ENCODE measurements at places on chromosomes 16 and 17.
A peak's percentile ranks its signal among the peaks of the same experiment; 100 is the strongest.

- DNase-seq, result no peak
Measured at GRCh38 chr16:15585956-15586355, 57.0 kb downstream of the MARF1 start.

- no peak for DNase-seq
Measured at GRCh38 chr17:27906623-27907022, 13.5 kb upstream of the LYRM9 start.

DNA sequence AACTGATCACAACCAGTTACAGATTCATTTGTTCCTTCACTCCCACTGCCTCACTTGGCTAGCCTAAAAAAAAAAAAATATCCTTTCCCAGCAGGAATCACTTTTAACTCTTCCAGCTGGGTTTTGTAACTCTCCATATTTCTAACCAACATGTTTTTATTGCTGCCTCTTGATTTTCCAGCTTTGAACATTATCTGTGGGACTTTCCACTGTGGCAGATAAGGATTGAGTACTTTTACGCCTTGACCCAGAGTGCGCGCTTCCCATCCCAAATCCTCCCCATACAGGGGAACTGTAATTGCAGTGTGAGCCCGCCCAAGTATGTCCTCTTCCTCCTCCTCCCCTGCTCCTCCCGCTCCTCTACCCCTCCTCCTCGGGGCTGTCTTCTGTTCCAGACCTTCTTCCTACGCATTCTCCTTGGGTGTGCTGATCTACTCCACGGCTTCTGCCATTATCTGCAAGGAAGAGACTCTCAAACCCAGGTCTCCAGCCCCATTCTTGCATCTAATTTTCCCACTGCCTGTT, 43.4 kb downstream of the CYB5D2 start:
- DNase-seq, result no peak

DNA sequence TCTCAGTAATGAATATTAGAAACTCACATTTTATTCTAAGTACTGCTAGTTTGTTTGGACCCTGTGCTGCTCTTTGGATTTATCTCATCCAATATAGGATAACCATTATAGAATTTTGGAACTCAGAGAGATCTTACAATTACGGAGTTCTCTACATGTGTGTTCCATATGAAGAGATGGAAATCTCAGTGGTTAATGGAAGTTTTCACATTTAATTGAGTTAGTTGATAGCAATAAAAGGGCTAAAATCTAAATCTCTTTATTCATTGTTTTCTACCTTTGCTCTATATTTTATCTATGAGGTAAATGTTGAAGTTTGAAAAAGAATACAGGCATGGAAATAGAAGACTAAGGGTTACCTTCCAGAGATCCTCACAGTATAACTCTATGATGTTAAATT, 558.0 kb upstream of the KIF2B start:
- DNase-seq, result no peak

GRCh38 chr17:80918731-80919130, 72.9 kb upstream of the CHMP6 start:
- no peak for DNase-seq

DNA sequence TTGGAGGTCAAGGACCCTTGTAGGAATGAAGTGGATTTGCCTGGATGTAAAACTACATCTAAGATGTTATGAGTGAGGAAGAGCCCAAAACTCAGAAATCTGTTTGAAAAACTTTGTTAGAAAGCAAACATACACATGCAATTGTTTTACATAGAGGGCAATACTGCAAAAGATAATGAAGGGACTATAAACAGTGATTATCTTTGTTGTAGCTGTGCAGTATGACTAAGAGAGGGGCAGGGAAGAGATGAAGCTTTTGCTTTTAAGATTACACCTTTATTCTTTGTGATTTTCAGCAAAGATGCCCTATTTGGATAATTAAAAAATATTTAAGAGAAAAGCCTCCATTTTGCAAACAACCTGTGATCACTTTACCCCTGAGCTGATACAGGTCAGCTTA, 839.9 kb upstream of the RBFOX1 start:
- DNase-seq, result no peak

DNA sequence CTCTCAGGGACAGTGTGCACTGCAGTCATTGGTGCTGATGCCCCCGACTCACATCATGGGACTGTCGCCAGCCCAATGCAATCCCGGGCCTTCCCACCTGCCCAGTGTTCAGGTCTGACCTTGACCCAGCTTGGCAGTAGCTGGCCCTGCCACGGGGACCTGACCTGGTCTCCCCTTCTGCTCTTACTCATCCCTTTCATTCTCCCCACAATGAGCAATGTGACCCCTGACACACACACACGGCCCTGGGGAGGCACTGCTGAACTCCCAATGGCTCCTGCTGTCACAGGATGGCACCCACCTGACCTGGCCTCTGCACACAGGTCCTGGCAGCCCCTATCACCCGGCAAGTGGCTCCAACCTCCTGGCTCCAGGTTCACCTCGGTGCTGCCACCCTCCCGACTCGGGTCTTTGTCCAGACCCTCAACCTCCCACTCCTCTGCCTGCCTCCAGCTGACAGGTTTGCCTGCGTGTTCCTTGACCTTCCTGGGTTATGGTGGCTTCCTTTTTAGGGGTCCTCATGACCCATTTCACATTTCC, 6.6 kb downstream of the CD300C start:
- no peak for DNase-seq

DNA sequence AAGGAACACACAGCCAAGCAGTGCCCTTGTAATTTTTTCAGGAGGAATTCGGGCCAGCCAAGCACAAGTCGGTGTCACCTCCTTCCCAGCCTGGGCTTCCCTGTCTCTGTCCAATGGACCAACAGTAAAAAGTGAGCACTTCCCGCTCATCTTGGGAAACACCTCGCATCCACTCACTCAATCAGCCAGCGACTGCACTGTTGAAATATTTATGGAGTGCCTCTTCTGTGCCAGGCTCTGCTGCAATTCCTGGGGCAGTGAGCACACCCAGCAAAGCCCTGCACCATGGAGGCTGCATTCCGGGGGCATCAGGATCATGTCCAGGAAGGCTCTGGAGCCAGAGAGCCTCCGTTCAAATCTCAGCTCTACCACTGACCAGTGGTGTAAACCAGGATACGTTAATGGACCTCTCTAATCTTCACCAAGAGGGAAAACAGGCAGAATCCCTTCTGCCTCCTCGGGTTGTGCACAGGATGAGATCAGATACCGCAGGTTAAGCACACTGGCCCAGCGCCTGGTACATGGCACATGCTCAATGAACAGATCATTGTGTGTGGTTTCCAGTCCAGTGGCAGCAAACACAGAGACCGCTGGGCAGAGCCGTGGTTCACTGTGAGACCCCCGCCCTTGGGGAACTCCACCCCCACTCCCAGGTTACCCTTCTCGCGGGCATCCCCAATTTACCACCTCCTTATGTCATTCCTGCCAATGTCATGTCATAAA, 194.3 kb downstream of the ZNF423 start:
- DNase-seq, result no peak

GRCh38 chr16:85998171-85998867, 99.4 kb downstream of the IRF8 start:
- no peak for DNase-seq

GRCh38 chr17:34386697-34387550, 23.9 kb upstream of the CCL1 start:
- DNase-seq, result peak; percentile 71

DNA sequence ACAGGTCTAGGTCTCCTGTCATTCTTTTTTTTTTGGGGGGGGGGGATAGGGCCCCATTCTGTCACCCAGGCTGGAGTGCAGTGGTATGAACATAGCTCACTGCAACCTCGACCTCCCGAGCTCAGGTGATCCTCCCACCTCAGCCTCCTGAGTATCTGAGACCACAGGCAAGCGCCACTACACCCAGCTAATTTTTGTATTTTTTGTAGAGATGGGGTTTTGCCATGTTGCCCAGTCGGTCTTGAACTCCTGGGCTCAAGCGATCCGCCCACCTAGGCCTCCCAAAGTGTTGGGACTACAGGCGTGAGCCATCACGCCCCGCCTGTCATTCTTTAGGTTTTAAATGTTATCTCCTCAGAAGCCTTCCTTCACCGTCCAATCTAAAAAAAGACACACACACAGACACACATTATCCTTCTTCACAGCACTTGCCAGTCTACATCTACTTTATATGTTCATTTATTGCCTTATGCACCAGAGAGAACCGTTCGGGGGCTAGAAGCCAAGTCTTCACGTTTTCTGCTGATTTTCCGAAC, 694 bp downstream of the MRPL27 start:
- peak; percentile 42 for DNase-seq

DNA sequence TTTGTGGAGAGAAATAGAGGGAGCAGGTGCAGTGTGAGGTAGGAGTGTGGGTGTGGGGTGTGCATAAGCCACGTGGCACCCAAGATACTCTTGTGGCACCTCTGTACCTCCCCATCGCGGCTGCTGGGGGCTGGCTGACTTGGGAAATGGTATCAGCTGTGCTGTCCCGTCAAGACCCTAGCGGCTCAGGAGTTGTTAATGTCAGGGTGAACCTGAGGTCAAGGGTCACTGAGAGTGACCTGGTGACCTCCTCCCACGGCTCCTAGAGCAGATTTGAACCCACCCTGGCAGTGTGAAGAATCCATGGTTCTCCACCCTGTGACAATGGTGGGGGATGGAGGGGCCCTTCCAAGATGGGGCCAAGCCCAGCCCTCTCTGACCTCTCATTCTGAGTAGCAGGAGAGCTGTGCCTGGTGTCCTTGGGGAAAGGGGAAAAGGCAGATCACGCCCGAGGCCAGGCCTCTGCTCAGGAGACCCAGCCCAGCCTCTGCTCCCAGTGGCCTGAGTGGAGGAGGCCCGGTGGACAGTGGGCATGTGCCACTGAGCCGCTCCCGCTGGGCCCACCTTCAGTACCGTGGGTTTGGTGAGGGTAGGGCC, 3.0 kb upstream of the WFIKKN2 start:
- no peak for DNase-seq

DNA sequence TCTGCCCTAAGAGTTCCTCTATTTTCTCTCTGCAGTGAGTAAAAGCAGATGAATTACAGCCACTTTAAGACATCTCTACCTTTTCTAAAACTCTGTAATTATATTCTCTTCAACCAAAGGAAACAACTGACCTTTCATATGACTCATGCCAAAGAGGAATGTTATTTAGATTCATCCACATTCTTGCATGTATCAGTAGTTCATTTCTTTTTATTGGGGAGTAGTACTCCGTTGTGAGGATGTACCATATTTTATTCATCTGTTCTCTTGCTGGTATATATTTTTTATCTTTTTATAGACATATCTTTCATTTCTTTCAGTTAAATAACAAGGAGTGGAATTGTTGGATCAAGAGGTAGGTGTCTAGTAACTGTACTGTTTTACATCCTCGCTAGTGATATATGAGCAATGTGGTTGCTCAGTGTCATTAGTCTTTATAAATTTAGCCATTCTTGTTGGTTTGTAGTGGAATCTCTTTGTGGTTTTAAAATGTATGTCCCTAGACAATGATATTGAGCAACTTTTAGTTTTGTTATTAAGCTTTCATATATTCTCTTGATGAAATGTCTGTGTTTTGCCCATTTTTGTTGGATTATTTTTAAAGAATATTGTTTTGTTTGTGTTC, 7.8 kb upstream of the MYH8 start:
- DNase-seq, result no peak

DNA sequence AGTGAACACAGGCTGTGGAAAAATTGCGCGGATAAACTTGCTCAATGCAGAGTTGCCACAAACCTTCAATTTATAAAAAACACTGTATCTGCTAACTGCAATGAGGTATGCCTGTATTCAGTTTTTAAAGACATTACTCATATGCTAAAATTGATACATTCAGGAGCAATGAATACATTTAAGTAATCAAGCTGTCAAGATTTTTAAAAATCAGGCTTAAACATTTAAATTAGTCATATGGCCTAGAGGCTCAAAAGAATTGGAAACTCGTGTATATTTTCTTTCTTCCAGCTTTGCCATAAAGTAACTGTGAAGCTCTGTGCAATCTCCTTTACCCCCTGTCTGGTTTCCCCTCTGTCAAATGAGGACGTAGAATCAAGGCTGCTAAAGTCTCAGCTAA, 4.1 kb downstream of the SYNRG start:
- DNase-seq, result no peak

- DNase-seq, result no peak
Measured at GRCh38 chr16:57260294-57260929, 15.4 kb downstream of the ARL2BP start.

DNA sequence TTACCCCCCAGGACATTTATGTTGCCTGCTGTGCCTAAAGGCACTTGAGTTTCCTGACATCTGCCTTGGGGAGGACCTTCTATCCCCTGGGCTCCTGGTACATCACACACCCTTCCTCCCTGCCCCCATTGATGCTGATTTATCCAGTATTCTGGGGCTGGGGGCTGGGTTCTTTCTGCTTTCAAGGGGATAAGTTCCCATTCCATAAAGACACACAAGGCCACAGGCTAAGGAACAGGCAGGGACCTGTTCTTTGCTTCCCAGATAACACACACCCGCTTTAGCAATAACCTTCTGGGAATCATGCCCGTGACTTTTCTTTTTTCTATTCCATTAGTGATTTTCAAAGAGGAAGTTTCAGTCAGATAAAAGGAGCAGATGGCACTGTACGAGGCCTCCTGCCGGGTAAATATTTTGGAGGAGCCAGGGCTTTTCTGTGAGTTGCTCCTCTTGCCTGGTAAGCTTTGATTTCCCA, 30.6 kb downstream of the CHD9 start:
- no peak for DNase-seq

- no peak for DNase-seq
Measured at GRCh38 chr16:88878967-88879787, 12.7 kb upstream of the PABPN1L start.

DNA sequence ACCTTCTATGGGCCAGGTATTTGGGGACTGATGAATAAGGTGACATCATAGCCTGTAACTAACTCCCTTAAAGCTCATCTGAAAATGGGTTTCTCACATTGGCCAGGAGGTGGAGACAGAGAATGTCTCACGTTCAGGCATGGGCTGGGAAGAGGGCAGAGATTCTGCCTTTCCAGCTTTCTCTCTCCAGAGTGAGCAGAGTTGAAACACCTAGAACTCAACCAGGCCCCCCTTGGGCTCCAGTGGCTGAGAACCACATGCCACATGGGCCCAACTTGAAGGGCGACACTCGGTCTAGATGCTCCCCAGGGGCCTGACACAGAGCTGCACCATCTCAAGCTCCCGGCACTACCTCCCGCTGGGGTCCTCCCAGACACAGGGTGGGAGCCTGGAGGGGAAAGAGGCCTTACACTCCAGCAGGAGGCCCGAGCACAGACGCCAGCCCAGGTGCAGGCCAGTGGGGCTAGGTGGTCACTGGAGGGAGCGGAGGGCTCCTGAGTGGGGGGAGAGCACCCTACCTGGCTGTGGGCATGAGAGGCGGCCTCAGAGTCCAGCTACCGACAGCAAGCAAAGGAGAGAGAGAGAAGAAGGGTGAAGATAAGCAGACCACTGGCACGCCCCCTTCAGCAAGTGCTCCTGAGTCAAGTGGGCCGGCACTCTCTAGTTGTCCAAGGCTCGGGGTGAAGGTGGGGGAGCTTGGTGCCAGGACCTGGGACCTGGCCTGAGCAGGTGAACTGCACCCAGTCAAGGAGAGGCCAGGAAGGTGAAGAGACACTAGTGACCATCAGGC, 55.9 kb downstream of the MYO18A start:
- DNase-seq, result peak; percentile 89

DNA sequence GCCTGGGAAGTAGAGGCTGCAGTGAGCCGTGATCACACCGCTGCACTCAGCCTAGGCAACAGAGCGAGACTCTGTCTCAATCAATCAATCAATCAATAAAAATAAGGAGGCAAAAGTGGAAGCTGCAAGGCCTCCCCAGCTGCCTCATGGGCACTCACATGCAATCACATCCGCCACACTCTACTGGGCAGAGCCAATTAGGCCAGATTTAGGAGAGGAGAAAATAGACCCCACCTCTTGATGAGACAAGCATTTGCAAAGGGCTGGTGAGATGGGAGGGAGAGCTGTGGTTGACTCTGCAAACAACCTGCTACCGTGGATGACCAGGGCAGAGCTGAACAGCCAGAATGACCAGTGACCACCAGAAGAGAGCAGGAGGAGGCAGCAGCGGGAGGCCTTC, 14.7 kb upstream of the GSG1L start:
- no peak for DNase-seq
